ENCODE measurements at places on chromosomes 12 and 14.

DNA sequence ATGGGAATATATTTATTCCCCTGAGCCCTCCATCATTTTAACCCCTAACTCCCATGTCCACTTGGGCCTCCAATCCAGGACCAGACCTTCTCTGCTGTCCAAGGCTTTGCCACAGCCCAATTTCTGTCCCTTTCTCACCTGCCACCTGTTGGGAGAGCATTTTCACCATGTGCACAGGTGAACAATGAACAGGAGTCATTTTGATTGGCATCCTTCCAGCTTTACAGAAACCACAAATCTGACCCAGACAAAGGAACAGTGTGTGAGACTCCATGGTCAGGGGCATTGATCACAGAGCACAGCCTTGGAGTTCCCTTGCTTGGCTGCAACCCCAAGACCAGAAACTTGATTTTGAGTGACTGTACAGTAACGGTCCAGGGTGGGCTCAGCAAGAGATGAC lies 91.9 kb downstream of the CRACR2A start:
- no peak for DNase-seq

- DNase-seq: no peak
Measured at GRCh38 chr14:87122166-87122565, 870.8 kb downstream of the GALC start.

DNA sequence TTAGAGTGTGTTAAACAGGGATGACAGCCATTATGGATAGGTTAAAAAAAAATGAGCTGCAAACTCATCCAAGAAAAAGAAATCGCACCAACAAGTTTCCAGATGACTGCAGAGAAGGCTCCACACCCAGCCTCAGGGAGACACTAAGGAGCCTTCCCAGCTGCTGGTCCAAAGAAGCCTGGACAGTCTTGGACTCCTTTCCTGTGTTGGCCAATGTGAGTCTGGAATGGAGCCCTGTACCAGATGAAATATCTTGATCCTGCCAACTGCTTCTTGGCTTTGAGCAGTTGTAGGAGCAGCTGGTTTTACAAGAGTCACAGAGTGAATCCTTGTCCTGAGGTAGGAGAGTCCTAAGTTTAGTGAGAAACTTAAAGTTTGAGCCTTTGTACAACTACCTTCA lies 44.5 kb downstream of the SLC38A1 start:
- DNase-seq: no peak

DNA sequence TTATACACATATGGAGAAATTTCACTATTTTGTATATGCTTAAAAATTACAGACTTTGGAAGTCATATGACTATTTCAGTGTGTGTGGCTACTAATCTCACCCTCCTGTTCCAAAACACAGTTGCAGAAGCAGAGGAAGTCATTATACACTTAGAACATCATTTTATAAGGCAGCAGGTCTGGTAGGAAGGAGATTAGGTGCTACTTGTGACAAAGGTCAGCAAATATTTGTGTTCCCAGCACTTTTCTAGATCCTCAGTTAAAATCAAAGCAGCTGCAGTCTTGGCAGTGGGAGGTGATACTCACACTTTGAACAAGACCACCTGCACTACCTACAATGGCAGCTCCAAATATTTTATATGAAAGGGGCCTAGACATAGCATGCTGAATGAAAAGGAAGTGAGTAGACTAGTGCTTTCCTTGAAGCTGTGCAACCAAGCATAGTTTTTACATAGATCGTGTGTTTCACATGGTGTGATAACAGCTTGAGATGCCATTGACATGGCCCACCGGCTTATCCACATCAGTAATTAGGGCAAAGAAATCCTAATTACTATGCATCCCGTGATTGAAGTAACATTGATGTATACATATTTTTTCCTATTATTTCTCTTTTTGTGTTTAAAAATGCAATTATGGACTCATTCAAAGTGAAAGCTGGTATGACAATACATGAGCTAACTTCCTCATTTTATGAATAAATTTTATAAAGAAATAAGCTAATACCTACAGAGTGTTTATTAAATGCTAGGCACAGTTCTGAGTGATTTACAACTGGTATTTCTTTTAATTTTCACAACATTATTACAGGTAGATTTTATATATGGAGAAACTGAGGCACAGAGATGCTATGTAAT lies 5.3 kb downstream of the GYS2 start:
- no peak for DNase-seq

DNA sequence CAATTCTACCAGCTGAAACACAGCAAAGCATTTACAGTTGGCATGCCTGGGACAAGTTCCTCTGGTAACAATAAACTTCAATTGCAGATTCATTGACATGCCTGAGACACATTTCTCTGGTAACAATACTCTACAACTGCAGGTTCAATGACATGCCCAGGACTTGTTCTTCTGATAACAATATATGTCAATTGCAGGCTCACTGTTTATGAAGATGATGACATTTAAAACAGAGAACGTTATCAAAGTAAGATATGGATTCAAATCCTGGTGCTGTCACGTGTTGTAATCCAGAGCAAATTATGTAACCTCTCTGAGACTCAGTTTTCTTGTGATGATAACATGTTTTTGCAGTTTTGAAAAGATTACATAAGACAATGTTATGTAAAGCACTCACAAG lies 20.5 kb downstream of the KITLG start:
- DNase-seq: no peak

DNA sequence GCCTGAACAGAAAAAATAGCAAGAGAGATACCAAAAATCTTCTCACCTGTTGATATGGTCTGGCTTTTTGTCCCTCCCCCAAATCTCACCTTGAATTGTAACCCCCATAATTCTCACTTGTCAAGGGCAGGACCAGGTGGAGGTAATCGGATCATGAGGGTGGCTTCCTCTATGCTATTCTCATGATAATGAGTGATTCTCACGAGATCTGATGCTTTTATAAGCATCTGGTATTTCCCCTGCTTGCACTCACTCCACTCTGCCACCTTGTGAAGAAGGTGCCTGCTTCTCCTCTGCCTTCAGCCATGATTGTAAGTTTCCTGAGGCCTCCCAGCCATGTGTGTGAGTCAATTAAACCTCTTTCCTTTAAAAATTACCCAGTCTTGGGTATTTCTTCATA lies 291.2 kb downstream of the CPNE8 start:
- no peak for DNase-seq

DNA sequence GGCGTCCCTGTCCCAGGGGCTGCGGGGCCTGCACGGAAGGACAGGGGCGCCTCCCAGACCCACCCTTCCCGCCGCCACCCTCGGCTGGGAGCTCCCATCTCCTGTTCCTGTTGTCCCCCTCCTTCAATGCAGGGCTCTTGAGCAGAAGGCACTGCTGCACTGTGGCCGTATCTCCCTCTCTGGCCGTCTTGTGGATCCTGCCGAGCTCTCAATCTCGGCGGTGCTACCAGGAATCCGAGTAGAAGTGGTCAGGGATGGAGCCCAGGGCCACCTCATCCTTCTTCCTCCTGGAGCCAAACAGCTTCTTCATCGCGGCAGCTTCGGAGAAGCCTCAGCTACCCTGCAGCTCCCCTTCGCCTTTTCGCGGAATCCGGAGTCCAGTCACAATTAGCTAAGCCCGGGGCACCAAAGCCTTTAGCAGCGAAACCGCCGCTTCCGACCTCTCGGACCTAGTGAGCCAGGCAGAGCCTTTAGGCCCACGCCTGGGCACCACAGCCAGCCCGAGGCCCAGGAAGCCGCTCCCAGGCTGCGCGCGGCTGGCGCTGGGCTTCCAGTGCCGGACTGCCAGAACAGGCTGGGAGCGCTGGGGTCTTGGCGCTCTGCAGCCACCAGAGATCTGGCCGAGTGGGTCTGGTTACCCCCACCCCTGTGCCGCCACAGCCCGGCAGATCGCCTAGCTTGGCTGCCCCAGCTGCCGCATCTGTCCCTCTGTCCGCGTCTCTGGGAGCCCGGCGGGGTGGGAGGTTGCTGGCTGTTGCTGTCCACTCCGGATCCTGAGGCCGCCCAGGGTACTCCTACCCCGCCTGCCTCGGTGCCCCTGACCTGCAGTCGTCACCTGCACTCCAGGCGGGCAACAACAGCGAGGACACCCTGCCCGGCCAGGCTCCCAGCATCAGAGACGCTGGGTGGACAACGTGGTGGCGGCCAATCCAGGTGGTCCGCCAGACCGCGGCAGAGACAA lies 69.1 kb downstream of the ASCL4 start:
- no peak for DNase-seq

- DNase-seq: no peak
Measured at GRCh38 chr12:121137512-121137911, 4.8 kb downstream of the P2RX7 start.

DNA sequence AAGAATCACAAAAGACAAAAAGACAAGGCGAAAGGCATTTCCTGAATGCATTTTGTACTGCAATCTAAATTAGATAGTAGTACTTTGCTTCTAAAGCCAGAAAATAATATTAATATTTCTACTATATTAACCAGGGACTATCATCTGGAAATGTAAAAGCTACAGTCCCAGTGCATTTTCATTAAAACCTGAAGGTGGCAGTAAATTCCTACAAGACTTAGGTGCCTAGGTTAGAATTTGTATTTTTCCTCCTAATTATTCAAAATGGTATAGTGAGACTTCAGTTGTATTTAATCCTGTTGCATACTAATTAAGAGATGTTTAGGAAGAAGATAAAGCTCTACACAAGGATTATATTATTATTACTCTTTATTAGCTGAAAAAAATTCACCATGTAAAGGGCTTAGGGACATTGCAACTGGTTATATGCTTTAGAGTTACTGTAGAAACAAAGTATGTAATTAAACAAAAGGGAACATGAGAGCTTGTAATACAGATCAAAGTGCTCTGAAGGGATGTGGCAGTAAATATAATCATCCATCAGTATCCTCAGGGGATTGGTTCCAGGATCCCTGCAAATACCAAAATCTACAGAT lies 53.6 kb downstream of the BRMS1L start:
- DNase-seq: peak; percentile 55

GRCh38 chr14:99037777-99038430 lies 234.1 kb downstream of the BCL11B start:
- no peak for DNase-seq

- no peak for DNase-seq
Measured at GRCh38 chr12:66014818-66015217, 115.7 kb downstream of the LLPH start.

DNA sequence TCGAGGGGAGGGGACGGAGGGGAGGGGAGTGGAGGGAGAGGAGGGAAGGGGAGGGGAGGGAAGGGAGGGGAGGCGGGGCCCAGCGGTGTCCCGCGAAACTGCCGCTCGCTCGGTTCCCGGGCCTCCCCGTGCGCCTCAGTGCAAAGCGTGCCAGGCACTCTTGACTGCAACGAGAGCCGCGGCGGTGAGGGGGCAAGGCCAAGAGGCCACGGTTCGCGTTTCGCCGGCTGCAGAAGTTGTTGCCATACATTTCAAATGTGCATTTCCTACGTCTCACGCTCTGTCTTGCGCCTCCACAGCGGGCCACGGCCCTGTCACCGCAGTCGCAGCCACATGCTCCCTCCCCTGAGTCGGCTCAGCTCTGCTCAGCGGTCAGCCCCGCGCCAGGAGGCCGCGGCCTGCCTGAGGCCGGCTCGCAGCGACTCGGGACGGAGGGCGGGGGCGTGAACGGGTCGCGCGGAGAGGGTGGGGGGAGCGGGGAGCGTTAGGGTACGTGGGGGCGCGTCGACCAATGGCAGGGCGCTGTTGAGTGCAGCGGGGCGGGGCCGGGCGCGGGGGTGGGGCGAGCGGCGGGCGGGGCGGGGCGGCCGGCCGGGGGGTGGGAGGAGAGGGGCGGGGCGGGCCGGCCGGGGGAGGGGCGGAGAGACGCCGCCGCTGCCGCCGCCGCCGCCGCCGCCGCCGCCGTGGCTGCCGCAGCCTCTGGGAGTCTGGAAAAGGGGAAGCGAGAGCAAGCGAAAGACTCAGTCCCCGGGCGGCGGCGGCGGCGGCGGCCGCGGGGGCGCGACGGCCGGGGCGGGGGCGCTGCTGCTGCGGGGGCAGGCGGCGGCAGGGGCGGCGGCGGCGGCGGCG lies at the start of gene PPP2R5C:
Gene PPP2R5C, plus strand, starts transcription at position 678 of the 849 bp plus-strand sequence. CDS start 185 bp downstream, outside the sequence.
- DNase-seq: peak; percentile 89

- no peak for DNase-seq
Measured at GRCh38 chr12:78403136-78403535, 461.4 kb upstream of the SYT1 start.

GRCh38 chr12:39341179-39341578 lies 101.7 kb downstream of the KIF21A start:
- no peak for DNase-seq

GRCh38 chr12:75784591-75784990 lies 247.0 kb downstream of the PHLDA1 start:
- peak; percentile 67 for DNase-seq

DNA sequence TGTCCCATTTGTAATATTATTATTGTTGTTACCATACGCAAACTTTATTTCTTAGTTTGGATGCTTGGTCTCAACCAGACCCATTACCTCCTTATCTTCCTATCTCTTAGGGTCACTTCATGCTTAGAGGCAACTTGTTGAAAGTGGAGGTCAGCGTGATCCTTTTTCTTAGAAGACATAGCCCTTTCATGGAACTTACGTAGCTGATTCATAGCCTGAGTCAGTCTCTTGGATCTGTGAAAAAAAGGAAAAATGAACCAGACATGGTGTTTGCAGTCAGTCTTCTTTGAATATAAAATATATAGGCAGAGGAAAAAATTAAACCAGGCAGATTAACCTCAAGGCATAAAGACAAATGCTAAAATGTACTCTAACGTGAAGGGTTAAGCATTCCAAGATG lies 613.7 kb downstream of the DIO2 start:
- no peak for DNase-seq

GRCh38 chr12:57390174-57390573 lies 40.7 kb downstream of the R3HDM2 start:
- DNase-seq: no peak

DNA sequence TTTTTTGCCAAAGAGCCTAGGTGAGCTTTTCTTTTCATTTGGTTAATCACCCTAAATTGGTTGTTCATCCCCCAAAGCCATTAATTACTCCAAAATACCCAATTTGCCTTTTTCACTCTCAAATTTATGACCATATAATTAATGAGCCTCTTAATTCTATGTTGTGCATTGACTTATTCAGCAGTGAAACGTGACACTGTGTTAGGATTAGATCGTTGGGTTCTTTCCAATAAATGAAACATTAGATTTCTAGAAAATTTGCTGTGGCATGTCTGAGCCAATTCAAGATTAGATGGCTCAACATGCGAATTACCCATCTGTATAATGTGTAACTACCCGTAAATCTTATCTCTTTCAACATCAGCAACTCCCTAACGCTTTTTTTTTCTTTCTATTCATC lies 273.4 kb downstream of the BMP4 start:
- no peak for DNase-seq

DNA sequence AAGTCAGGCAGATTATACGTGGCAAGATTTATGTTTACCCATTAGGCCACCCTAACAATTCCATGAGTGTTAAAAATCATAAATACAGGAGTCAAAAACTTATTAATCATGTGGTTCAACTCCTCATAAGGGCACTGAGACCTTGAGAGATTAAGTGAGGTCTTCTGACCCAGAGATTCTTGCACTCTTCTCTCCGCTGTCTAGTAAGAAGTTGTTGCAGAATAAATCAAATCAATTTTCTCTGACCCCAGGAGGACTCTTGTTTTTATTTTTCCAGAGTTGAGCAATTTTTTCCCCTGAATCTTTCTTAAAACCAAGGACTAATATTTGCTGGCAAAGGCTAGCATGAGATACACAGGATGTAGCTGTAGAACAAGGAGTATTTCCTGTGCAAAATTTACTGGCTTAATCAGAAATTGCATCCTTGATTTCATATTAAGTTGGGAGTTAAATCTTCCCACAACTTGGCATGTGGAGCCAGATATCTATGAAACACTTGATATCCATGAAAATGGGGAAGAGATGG lies 90.9 kb upstream of the PTHLH start:
- no peak for DNase-seq

Measured in A673 (cell line).